ENCODE measurements at places on chromosomes 11 and 22.

DNA sequence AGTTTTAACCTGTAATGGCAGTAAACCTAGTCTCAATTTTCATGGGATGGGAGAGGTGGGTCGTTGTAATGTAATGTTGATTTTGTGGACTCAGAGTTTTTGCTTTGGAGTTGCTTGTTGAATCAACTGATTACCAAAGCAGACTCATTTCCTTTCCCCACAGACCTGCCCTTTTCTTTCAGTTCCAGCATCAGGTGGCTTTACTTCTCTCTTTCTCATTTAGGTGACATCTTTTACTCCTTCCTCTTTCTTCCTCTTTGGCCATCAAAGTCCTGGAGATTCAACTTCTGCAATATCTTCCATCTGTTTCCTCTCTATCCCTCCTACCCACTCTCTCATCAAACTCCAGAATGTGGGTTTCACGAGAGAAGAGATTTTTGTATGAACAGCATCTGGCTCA, 313.9 kb downstream of the TMEM135 start:
- DNase-seq, result no peak

DNA sequence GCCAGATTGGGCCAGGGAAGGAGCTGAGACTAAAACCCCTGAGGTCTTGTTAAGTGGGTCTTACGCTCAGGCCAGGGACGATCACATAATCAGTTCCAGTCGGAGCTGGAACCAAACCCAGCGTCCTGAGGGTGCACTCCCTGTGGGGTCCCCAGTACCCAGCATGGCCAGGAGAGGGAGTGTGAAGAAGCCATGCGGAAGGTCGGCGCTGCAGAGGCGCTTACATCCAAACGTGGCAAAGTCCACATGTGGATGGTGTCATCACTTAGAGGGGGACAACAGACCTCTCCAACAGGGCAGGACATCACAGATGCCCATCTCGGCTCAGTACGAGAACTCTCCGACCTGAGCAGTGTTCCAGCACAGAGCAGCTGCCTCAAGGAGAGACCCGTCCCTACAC, 8.3 kb downstream of the ATP5MGL start:
- no peak for DNase-seq

DNA sequence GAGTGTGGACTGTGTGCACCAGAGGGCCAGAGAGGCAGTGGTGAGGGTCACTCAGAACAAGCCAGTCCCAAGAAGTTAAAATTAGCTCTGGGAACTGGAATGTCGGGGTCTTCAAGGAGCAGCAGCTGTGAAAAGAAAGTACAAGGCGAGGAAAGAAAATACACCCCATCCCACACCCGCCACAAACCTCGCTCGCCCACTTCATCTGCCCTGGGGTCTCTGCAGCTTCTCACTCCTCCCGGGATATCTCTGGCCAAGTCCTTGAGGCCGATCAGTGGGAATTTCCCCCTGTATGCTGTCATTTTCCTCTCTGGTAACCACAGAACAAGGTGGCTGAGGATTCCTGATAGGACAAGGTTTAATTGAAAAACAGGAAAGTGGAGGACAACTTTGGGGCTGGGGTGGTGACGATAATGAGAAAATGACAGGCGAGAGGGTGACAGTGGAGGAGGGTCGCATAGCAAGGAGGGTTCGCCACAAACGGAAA, 36.3 kb upstream of the TIMP3 start:
- no peak for DNase-seq

DNA sequence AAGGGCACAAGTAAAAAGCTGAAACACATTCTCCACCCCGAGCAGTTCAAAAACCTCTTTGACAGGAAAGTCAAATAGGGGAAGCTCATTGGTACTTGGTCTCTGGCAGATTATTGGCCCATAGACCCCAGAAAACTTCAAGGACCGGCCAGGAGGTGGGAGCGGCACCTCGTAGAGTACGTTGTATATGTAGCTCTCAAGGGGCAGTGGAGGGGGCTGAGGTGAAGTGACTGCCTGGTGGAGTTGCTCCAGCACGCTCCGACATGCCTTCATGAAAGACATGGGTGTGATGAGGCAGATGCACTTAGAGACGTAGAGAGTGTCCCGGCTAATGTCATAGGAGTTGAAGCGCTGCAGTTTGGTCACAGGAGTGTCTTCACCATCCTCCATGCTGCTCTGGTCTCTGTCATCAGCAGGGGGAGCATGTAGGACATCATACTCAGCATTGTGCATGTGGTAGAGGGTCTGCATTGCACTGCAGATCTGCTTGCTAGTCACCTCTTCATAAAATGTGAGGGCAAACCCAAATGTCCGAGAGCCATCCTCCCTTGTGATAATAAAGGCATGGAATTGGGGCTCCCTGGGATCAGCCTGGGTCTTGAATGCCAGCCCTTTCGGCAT, 61.3 kb downstream of the DENND5A start:
- DNase-seq, result no peak

- no peak for DNase-seq
Measured at GRCh38 chr11:536841-537621, at the start of gene LRRC56. Gene LRRC56 (plus strand): TSS chr11:537527. CDS start chr11:540685, 3,158 bp downstream.

DNA sequence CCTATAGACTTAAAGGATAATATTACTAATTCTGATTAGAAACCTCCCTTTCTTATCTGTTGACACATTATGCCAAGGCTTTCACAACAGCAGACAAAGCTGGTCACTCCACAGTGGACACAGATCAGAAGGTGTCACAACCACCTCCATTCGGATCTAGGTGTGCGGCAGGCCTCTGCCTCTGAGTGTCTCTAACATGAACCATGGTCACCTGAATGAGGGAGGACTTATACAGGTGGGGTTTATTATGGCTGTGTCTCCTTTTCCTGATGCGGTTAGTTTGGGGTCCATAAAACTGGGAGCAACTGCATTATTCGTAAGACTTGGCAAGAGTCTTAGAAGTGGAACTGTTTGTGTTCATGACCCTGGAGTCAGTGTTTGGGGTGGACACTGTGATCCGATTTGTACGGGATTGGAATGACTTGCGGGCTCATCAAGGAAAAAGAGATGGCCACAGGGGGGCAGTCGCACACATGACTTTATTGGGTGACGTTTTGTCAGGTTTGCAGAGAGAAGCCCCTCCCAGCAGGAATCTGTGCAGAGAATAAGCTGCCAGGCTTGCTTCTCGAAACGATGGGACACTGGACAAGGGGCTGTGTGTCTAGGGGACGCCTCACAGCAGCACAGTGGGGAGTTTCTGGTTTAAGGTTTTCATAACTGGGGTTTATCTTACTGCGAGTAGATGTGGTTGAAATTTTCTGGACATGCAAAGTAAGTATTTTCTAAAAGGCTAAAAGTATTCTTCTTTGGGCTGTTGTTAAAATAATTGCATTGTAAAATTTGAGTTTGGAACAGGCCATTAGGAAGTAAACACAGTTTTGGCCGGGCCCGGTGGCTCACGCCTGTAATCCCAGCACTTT, 90.6 kb downstream of the GAB4 start:
- DNase-seq, result no peak

- no peak for DNase-seq
Measured at GRCh38 chr11:17740649-17741235, 6.2 kb downstream of the KCNC1 start.

GRCh38 chr22:37533995-37534394, 14.8 kb upstream of the CARD10 start:
- DNase-seq, result no peak

GRCh38 chr11:48129697-48130395, 86.8 kb upstream of the OR4B1 start:
- DNase-seq, result no peak

DNA sequence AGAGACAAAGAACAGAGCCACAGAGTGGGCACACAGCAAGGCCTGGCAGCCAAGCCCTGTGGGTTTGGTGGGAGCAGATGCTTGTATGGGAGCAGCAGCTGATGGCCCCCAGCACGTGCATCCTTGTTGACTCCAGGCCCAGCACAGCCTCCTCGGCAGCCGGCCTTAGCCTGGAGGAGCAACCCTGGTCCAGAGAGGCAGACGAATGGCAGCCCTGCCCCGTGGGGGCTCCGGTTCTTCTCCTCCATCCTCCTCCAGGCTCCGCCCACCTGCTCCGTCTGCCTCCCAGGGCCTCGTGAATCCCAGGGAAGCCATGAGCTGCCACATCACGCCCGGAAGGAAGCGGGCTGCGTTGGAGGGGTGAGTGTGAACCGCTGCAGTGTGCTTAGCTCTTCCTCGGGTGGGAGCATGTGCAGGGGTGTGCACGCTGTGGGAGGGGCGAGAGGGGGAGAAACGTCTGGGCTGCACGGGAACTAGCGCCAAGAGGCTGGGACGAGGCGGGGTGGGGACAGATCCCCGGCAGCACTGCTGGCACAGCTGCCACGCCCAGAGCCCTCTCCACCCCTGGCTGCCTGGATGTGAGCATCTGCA, 36.3 kb upstream of the JAM3 start:
- DNase-seq, result no peak

DNA sequence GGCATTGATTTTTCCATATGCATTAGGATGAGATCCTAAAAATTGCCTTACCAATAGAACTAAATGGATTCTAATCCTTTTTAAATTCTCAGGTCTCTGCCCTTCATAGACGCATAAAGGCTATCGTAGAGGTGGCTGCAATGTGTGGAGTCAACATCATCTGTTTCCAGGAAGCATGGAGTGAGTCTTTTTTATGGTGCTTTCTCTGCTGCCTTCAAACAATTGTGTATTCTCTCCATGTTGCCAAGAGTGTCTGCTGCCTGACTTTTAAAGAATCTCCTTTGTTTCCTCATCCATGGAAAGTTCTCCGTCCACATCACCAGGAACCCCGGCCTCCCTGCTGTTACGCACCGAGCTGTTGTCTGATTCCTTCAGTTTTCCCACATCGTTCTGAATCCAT, 6.9 kb downstream of the UPB1 start:
- DNase-seq, result no peak

DNA sequence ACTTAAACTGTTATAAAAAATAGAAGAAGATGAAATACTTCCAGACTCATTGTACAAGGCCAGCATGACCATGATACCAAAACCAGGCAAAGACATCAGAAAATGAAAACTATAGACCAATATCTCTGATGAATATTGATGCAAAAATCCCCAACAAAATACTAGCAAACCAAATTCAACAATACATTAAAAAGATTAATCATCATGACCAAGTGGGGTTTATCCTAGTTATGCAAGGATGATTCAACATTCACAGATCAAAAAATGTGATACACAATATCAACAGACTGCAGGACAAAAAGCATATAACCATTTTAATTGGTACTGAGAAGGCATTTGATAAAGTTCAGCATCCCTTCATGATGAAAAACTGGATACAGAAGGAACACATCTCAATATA, 824.5 kb upstream of the RAG2 start:
- DNase-seq, result no peak

- no peak for DNase-seq
Measured at GRCh38 chr11:116962108-116962507, 124.7 kb upstream of the APOA1 start.

- no peak for DNase-seq
Measured at GRCh38 chr22:23389271-23390071, 190.6 kb downstream of the IGLL1 start.

GRCh38 chr11:116603728-116604323, 169.0 kb downstream of the BUD13 start:
- DNase-seq, result no peak

DNA sequence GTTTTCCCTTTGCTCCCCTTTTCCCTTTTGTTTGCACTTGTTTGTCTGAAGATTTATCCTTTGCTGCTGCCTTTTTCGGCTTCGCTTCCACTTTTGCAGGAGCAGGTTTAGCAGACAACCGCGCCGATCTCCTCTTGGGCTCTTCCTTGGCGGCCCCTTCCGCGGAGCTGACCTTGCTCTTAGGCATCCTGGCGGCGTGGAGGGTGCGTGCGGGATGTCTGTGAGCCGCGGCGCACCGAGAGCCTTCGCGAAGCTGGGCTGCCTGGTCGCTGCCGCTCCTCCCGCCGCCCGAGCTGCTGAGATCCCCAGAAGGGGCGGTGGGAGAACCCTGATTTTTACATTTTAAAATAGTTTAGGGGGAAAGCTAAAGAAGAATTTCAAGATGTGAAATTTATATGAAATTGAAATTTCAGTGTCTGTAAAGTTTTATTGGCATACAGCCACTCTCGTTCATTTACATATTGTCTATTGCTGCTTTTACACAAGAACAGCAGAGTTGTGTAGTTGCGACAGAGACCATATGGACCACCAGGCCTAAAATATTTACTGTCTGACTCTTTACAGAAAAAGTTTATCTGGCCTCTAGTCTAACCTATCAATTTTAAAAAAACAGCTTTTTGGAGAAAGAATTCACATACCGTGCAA, 105.2 kb upstream of the RRM1 start:
- DNase-seq, result no peak

DNA sequence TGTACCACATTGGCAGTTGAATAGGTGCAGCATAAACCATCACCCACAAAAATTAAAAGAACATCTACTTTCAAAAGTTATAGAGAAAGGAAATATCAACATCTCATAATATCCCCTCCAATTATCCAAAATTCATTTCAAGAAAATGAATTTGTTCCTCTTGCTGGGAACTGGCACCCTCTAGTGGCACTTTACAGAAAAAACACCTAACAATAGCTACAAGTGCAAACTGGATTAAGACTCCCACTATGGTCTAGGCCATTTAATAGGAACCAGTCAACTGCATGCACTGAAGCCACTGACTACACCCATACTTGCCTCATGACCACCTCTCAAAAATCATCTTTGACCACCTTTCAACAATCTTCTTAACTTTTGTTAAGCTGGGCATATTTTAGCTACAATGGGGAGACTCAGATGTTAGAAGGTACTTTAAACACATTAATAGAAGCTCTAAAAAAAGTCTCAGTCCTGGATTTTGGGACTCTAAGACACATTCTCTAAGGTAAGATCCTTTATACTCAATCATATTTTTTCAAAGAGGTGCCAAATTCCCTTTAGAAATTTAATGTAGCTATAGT, 17.3 kb downstream of the TRAF6 start:
- no peak for DNase-seq

DNA sequence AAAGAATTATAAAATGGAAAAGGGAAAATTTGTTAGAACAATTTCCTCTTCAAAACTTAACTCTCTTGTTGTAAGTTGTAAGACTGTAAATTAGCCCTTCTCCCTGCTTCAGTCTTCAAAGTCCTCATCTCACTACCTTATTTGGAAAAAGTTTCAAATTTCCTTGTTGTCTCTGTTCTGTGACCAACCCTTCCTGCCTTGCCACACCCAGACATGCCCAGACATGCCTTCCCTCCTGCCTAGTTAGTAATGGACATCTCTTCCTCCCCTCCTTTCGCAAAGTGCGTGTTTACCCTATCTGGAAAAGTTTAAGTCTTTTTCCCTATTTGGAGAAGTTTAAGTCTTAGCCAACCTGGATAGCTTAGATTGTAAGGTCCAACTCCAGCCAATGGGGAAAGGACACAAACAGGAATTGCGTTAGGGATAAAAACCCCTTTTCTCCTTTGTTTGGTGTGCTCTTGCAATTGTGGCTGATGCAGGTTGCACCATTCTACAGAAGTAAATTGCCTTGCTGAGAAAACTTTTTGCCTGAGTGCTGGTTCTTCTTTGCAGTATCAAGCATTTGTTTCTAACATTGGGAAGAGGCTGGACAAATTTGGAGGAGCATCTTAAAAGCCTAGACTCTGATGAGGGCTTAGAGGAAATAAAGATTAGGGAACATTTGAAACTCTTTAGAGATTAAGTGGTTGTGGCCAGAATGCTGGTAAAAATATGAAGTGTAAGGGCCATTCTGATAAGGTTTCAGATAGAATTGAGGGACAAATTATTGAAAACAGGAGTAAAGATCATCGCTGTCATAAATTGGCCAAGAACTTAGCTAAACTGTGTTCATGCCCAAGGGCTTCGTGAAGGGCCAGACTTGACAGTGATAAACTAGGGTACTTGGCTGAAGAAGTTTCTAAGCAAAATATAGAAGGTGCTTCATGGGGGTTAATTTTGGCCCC, 15.4 kb downstream of the OR52K2 start:
- DNase-seq, result no peak

All from cortex of kidney (tissue), 1 donor.